ENCODE measurements at places on chromosomes 5 and 9. TPM values are rescaled to one million over a fixed set of nuclear protein-coding genes. Genes with fewer than 3 reads are reported as not detected.

GRCh38 chr9:124216474-124217176 lies 41.1 kb upstream of the NEK6 start:
- no peak for DNase-seq

GRCh38 chr5:92525131-92525530 lies 1055.9 kb downstream of the NR2F1-AS1 start:
- DNase-seq: no peak

DNA sequence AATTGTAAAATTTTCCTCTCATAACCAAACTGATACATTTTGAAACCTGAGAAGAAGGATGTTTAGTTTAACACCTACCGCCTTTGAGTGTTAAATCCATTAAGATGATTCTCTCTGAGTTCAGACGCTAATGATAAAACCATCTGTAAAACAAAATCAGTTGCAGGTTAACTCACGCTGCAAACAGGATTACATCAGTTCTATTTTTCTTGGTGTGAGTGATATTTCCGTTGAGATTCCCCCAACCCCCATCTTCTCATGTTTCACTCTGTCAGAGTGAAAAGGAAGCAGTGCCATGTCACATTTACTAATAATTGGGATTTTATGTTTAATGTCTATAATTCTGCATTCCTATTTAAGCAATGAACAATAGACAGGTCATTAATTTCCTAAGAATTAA lies 146.5 kb downstream of the FANCC start:
- DNase-seq: no peak

DNA sequence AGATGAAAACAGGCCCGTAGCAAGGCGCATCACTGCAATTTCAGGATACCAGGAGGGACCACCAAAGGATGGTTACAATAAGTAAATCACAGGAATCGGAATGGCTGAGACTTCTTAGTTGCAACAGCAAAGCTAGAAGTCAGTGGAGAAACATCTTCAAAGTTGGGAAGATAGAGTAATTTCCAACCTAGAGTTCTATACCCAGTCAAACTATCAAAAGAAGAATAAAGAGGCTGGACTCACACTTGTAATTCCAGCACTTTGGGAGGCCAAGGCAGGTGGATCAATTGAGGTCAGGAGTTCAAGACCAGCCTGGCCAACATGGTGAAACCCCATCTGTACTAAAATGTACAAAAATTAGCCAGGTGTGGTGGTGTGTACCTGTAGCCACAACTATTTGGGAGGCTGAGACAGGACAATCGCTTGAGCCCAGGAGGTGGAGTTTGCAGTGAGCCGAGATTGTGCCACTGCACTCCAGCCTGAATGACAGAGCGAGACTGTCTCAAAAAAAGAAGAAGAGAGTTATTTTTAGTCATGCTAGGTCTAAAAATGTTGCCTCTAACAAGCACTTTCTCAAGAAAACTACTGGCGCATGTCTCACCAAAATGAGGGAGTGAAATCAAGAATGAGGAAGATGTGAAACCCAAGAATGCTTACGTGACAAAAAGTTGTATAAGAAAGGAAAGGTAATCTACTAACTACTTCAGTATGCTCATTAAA lies 267.7 kb downstream of the DENND1A start:
- DNase-seq: no peak

GRCh38 chr9:131999692-132000551 lies 79.7 kb downstream of the MED27 start:
- no peak for DNase-seq

DNA sequence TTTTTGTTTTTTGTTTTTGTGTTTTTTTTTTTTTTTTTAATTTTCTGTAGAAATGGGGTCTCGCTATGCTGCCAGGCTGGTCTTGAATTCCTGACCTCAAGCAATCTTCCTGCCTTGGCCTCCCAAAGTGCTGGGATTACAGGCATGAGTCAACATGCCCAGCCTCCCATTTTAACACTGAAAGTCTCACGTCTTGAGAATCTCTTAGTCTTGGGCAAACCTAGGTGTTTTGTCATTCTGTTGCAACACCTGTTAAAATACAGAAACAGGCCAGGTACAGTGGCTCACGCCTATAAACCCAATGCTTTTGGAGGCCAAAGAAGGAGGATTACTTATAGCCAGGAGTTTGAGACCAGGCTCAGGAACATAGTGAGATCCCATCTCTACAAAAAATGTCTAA lies 599.0 kb downstream of the TLR4 start:
- DNase-seq: no peak

- peak; percentile 52 for DNase-seq
Observed at GRCh38 chr5:523441-524222, 617 bp downstream of the SLC9A3 start.

- no peak for DNase-seq
Observed at GRCh38 chr9:91012933-91013841, 211.6 kb downstream of the SYK start.

GRCh38 chr5:171978519-171978918 lies 27.9 kb downstream of the FBXW11 start:
- DNase-seq: no peak

GRCh38 chr5:86152988-86153560 lies 464.7 kb upstream of the COX7C start:
- DNase-seq: no peak

- DNase-seq: no peak
Observed at GRCh38 chr9:109805050-109805449, 25.1 kb downstream of the PALM2AKAP2 start.

- DNase-seq: no peak
Observed at GRCh38 chr9:120289990-120290975, 289.7 kb downstream of the CDK5RAP2 start.

- no peak for DNase-seq
Observed at GRCh38 chr9:117160254-117160653, 254.6 kb downstream of the ASTN2 start.

- no peak for DNase-seq
Observed at GRCh38 chr9:114092336-114092735, 6.8 kb downstream of the KIF12 start.

DNA sequence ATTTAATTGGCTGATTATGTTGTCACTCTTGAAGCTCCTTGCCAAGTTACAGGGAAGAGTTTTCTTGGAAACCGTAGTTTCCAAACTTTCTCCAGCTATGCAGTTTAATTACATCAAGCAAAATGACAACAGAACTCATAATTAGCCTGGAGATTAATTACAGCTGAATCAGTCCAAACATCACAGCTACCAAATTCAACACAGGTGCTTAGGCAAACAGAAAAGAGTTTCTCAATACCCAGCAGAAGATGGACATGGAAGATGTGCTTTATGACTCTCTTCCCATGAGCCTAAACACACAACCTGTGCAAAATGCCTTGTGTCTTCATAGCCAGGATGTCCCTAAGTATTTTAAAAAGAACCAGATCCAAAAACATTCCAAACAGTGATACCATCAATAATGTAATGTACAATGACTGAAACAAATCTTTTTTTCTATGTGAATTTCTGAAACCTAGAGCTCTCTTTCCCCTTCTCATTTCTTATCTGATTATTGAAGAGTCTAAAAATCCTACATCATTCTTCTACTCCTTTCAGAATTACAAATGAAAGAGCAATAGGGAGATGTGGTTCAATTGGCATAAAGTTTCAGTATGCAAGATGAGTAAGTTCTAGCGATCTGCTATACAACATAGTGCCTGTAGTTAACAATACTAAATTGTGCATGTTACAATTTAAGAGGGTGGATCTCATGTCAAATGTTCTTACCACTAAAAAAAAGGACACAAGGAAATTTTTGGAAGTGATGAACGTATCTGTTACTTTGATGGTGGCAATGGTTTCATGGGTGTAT lies 124.3 kb downstream of the RASEF start:
- DNase-seq: no peak

- DNase-seq: no peak
Observed at GRCh38 chr9:87824216-87824875, 58.3 kb upstream of the SPATA31E1 start.

DNA sequence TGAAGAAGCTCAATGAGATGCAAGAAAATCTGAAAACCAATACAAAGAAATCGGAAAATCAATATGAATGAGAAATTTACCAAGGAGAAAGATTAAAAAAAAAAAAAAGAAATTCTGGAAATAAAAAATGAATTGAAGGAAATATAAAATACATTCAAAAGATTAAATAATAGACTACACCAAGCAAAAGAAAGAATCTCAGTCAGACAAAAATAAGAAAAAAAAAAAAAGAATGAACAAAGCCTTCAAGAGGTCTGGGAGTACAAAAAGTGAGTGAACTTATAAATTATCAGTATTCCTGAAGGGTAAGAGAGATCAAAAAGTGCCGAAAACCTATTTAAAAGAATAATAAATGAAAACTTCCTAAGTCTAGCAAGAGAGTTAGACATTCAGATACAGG lies 14.9 kb downstream of the CPLANE1 start:
- DNase-seq: no peak

- DNase-seq: peak; percentile 96
Observed at GRCh38 chr5:176553260-176554085, 4.3 kb downstream of the CDHR2 start.

GRCh38 chr5:130116462-130116861 lies 212.2 kb downstream of the CHSY3 start:
- no peak for DNase-seq

DNA sequence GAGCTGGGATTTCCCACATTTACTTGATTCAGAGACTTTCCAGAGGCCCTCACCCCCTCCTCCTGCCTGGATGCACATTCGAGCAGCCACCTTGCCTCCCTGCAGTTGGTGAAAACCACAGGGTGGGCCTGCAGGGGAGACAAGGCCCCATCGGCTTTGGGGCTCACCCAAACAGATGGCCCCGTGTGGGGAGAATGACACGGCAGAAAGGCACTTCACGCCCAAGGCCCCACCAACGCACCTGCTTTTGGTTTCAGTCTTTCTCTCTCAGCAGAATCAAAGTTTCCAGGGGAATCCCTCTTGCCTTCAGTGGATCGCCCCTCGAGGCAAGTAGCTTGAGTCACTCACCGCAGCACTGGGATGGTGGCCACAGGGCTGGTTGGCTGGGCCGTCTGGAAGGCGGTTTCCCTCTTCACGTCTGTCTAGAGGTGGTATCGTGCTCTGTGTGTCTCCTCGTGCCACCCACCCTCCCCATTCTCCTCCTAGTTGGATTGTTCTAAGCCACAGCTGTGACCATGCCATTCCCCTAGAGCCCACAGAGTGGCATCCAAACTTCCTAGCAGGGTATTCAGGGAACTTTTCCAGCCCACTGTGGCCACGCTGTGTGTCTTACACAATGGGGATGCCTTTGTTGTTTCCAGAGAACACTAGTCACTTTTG lies 31.8 kb downstream of the SEC61B start:
- no peak for DNase-seq

DNA sequence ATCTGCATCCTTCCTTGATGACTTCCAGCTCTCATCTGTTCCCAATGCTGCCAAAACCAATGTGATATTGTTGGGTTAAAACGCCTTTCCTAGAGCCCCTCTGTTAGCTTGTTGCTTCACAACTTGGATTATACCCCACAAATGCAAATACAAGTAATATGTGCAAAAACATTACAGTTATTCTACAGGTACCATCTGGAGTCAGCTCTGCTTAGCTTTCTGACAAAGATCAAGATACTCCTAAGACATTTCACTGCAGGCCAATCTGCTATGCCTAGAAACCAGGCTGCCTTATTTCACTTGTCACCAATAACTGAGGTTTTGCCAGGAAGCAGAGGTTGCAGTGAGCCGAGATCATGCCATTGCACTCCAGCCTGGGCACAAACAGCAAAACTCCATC lies 36.9 kb upstream of the ACO1 start:
- no peak for DNase-seq

- no peak for DNase-seq
Observed at GRCh38 chr5:93058309-93058708, 522.7 kb downstream of the NR2F1-AS1 start.

DNA sequence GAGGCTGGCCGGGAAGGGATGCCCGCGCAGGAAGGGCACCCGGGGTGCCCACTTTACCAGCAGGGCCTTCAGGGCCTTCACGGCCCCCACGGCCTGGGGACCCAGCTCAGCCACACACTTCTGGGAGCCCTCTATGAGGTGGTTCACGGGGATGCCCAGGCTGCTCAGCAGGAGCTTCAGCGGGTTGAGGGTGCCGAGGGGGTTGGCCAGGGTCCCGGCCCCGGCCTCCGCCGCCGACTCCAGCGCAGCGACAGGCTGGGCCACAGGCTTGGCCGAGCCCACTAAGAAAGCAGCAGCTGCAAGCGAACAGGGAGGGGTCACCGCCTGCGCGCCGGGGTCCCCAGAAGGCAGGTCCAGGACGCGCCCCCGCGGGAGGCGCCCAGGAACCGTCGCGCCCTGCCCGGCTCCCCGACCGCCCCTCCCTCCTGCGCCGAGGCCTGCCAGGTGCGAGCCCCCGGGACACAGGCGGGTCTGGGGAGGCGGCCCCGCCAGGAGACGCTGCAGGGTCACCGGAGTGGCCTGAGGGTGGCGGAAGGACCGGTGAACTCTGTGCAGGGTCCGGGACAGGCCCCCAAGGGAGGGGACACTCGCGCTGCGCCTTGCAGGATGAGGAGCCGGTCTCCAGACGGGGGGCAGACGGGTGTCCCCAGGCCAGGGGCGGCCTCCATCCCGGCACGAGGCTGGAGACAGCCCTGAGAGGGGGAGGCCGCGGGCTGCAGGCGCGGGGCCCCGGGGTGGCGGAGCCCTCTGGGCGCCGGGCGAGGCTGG lies 572 bp downstream of the SCGB3A1 start:
- peak; percentile 7 for DNase-seq

- DNase-seq: no peak
Observed at GRCh38 chr9:130018265-130018664, 24.7 kb downstream of the FNBP1 start.

- DNase-seq: no peak
Observed at GRCh38 chr9:82021198-82021597, 32.6 kb downstream of the SPATA31D1 start.

RAB3C gene
- 3.0 TPM for polyA plus RNA-seq

PCDHB6 gene
- polyA plus RNA-seq: not detected

TNIP1 gene
- polyA plus RNA-seq: 78.7 TPM

KCNIP1 gene
- polyA plus RNA-seq: not detected

CRB2 gene
- polyA plus RNA-seq: 0.47 TPM

SLC23A1 gene
- 11.9 TPM for polyA plus RNA-seq

TAF11L10 gene
- polyA plus RNA-seq: not detected

C9orf153 gene
- polyA plus RNA-seq: not detected

TMC1 gene
- polyA plus RNA-seq: 0.12 TPM

CATSPER3 gene
- 1.4 TPM for polyA plus RNA-seq

FOXD4L6 gene
- not detected for polyA plus RNA-seq

Data from small intestine (tissue), 16 donors.